ENCODE measurements at places on chromosomes 12 and 14.

GRCh38 chr12:55019784-55020183 lies at the start of gene NEUROD4:
NEUROD4 (plus strand) TSS chr12:55019974; CDS start chr12:55026440, 6,466 bp downstream.
- DNase-seq, result peak; percentile 75

- DNase-seq, result no peak
Measured at GRCh38 chr14:92789457-92790089, 4.5 kb upstream of the GOLGA5 start.

- DNase-seq, result no peak
Measured at GRCh38 chr12:52010152-52010622, 3.4 kb downstream of the TAMALIN start.

DNA sequence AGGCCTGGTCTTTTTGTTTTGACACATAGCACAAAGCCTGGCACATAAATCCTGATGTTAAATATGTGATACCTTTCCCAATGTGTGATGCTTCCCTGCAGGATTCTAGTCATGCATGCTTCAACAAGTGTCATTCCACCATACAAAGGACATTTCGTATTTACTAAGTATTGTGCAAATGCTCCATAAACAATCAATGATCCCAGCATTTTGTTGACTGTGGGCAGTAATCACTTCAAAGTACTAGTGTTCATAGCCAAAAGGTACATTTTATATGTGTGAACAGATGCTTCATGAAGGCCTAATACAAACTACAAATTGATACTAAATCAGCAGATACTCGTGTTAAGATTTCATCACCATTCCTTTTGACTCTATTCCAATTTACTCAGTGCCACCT lies 4.4 kb downstream of the CCNB1IP1 start:
- no peak for DNase-seq

DNA sequence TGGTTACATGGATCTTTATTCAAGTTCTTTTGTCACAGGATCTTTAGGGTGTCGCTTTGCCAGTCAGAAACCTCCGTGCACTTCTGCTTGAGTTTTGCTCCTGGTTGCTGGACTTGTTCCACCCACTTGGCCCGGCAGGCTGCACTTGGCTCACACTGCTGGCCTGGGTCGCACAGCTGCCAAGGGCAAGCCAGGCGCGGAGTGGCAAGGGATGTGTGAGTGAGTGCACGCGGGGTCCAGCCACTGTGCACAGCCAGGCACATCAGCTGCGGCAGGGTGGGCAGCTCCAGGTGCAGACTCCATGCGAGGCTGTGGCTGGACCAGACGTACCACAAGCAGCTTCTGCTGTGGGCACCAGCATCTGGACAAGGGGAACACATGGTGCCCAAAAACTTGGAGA lies 76.6 kb downstream of the DERA start:
- DNase-seq, result no peak

DNA sequence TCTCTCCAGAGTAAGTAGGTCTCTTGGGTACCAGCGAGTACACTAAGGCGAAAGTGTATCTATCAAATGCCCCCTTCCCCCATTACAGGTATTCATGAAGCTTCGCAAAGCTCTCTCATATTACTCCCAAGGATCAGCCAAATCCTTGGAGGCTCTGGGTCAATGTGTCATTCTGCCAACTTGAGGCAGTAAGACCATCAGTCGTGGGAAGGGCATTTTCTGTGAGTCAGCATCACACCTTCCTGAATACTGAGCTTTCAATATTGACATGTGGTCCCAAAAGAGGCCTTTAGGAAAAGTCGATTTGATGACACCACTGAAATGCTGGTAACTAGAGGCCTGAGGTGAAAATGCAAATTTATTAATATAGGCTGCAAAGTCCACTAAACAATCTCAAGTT lies 323.9 kb downstream of the LRIG3 start:
- DNase-seq, result no peak

DNA sequence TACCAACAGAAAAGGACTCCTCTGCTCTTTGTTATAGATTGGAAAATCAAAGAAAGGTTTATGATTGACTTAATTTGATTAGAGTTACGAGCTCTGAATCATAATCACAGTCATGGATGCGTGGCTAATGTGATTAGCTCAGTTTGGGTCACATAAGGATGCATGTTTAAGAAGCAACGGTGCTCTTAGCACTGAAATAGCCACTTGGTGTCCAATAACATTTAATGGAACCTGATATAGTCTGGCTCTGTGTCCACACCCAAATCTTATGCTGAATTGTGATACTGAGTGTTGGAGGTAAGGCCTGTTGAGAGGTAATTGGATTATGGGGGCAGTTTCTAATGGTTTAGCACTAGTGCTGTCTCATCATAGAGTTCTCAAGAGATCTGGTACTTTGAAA lies 501.6 kb downstream of the SLC6A15 start:
- DNase-seq, result no peak

- no peak for DNase-seq
Measured at GRCh38 chr12:67634303-67634761, 14.2 kb upstream of the DYRK2 start.

GRCh38 chr14:69980457-69981425 lies 101.5 kb downstream of the SMOC1 start:
- no peak for DNase-seq

DNA sequence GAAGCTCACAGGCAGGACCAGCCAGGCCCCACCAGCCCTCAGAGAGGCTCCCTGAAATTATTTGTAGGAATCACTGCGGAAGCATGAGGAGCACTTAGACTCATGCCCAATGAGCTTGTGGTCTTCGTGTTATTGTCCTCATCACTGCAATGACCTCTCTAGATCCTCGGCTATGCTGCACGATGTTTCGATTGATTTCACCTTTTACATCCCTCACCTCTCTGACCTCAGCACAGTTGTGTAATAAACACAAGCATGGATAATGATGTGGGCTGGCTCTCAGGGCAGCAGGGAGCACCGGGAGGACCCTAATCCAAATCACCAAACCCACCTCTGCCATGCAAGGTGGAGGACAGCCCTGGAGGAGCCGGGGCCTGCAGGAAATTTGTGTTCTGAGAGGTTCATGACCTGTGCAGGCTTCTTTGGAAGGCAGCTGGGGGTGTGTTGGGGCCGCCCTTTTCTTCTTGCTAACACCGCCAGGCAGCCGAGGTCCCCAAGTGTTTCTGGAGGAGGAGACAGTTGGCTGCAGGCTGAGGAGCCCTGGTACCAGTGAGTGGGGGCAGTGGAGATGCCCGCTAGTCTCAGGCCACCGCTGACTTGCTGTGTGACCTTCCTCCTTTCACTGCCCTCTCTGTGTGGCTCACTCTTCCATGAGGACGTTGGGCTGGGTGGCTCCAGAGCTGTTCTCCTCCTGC lies 29.5 kb upstream of the EML1 start:
- DNase-seq, result no peak
